ENCODE measurements at places on chromosomes 4 and X.

- no peak for DNase-seq
These were observed 62.6 kb downstream of the COQ2 start for GRCh38 chr4:83221897-83222441.

DNA sequence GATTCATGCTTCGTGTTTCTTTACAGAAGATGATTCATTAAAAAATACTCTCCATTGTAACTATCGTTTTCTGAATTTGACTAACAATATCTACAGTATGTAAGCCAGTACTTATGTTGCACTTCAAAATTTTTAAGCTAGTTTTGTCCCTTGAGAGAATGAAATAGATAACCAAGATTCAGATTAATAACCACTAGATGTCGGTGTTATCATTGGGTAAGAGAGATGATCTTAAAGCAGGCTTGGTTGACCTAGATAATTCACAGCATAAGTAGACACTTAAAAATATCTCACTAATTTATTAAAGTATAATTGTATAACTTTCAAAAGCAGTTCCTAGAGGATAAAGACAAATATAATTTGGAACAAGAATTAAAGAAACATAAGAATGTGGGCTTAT lies 430.9 kb downstream of the C4orf33 start:
- peak; percentile 17 for DNase-seq

GRCh38 chr4:99361899-99362275 lies 9.3 kb upstream of the ADH1C start:
- no peak for DNase-seq

DNA sequence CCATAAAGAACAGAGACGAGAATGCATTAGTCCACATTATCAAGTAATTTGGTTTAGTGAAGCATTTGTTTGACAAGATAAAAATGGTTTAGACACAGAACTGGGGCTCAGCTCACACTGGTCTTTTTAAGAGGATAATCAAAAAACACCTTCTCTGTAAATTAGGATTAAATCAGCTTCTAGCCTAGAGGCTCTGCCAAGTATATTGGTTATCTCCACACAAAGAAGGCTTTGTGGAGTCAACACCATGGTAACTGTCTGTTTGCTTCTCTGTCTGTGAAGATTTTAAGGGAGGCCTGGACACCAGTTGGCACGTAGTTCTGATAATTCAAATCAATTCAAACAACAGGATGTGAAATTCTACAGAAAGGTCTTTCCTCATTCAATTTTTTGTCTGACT lies 687.0 kb downstream of the DMD start:
- DNase-seq: no peak

DNA sequence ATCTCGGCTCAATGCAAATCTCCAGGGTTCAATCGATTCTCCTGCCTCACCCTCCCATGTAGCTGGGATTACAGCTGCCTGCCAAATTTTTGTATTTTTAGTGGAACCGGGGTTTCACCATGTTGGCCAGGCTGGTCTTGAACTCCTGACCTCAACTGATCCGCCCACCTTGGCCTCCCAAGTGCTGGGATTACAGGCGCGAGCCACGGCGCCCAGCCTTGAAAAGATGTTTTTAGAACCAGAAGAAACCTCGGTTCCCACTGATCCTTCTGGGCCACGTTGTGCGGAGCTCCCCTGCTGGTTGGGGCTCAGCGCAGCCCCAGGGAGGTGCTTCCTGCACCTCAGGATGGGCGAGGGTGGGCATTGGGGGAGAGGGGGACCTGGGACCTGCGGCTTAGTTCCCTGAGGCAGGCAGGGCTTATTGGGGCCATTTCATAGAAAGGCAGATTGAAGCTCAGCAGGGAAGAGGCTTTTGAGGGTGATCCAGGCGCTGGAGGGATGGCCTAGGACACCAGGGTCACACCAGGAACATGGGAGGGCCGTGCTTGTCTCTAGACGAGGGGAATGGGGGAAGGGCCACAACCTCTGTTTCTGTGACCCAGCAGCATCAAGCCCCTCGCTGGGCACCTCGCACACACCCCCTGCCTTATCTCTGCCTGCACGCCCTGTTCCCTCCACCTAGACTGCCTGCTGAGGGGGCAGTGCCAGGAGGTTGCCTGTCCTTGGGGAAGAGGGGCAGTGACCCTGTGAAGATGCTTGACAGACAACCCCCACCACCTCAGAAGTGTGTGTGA lies 6.3 kb upstream of the ADD1 start:
- no peak for DNase-seq

DNA sequence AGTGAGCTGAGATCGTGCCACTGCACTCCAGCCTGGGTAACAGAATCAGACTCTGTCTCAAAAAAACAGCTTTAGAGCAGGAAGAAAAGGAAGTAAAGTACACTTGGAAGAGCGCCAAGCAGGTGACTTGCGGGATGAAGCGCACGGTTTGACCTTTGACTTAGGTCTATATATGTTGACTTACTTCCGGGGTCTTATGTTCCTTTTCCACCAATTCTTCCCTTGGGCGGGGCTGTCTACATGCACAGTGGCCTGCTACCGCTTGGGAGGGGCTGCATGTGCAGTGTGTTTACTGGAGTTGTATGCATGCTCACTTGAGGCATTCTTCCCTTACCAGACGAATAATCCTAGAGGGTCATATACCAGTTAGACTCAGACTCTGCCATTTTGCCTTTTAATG lies 108.6 kb downstream of the APOOL start:
- DNase-seq: no peak

DNA sequence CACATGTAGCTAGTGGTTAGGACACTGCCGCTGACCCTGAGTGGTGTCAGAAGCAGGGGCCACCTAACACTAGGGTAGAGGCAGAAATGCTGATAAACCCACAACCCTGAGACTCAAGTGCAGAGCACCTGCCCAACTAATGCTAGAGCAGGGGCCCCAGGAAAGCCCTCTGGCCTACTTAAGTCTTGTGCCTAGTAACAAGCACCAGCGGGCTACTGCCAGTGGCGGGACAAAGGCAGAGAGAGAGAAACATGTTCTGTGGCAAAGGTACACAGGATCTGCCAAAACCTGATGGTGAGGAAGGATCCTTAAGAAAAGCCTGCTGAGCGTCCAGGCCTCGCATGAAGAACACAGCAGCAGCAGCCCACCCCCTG lies 172.4 kb downstream of the PRDM5 start:
- no peak for DNase-seq

- no peak for DNase-seq
These were observed 136.3 kb downstream of the AMMECR1 start for GRCh38 chrX:110181459-110182137.

DNA sequence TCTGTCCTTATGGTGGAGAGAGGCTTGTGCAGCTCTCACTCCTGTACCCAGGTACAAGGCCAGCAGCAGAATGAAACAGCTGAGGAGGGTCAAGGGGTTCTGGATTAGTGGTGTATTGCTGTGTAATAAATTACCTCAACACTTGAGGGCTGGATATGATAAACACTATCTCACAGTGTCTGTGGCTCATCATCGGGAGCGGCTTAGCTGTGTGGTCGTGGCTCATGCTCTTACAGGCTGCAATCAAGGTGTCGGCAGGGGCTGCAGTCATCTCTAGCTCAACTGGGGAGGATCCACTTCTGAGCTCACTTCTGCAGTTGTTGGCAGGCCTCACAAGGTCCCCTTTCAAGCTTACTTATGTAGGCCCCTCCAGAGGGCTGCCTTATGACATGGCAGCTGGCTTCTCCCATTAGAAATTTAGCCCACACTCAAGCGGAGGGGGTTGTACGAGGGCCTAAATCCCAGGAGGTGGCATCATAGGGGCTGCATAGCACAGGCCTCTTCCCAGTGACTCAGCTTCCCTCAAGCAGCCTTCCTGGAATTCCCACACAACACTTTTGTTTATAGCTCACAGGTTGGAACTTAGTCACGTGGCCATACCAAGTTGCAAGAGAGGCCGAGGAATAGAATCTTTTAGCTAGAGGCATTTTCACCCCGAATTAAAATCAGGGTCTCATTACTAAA lies 148.2 kb upstream of the RPS6KA3 start:
- peak; percentile 74 for DNase-seq

GRCh38 chrX:140064993-140065392 lies 99.7 kb upstream of the CXorf66 start:
- no peak for DNase-seq

DNA sequence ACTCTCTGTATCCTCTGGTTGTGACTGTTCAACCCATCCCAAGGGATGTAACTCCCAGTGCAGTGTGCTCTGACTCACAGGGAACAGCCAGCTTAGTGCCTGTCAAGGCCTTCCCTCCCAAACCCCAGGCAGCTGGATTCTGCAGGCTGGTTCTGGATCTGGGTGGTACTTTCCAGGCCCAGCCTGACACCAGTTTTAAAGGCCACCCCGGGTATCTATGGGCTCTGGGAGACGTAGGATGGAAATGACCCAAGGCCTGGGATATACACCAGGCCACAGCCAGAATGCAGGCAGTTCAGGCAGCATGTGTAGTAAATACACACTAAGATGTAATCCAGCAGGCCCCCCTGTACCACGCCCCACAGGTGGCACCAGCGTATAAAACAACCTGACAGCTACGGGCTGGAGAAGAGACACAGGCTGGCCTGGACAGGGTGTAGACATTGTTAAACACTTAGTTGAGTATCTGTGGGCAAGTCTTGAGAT lies 64.2 kb downstream of the SPINK2 start:
- DNase-seq: peak; percentile 73

- no peak for DNase-seq
These were observed 28.5 kb upstream of the RTL3 start for GRCh38 chrX:78687586-78687985.

DNA sequence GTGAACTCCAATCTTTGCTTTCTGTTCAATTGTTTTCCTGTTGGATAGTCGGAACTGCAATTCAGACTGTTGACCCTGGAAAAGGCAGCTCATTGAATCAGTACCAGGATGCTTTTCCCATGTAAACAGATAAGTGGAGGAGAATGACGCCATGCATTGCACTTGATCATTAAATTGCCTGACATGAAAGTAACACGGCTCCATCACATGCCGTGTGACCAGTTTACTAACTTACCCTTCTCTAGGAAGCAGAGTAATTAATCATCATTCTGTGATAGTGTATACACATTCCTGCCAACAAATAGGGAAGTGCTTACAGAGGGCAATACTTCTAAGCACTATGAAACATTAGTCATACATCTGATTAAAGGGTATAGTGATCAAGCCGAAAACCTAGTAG lies 101.4 kb downstream of the PPARGC1A start:
- DNase-seq: no peak

- no peak for DNase-seq
These were observed 65.3 kb downstream of the CLNK start for GRCh38 chr4:10619220-10619619.

DNA sequence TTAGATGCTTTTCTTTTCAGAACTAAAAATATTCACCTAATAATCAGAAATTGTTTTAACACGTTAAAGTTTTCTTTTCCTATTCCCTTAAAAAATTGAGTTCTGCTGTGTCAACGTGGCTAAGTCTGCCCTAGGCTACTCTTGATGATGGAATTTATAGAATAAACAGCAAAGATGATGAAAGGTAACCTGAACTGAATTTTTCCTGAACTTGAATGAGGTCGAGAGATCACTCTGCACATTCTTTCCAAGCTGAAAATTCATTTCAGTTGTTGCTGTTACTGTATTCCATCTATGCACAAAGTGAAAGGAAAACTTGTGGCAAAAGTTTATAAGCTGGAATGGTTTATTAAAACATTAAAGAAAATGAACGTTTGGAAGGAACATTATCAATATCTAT lies 245.9 kb upstream of the GIMD1 start:
- peak; percentile 26 for DNase-seq

DNA sequence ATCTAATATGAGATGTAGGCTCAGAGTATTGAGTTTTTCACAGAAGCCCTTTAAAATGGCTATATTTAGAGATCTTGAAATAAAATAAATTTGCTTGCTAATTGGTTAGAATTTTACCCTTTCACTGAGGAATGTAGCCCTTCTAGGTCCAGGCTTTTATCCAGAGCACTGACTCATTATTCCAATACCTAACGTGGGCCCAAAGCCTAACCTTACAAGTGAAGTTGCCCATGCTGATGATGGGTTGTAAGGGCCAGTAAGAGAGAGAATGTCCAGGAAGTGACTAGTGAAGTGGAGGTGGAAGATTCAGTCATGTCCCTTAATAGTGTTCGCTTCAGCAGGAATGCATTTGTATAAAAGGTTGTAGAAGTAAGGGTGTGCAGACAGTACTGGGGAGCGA lies 155.9 kb downstream of the STIM2 start:
- no peak for DNase-seq

GRCh38 chr4:168150420-168151050 lies 58.2 kb downstream of the ANXA10 start:
- DNase-seq: peak; percentile 75

GRCh38 chrX:2913118-2913517 lies 16.0 kb downstream of the ARSD start:
- DNase-seq: no peak

DNA sequence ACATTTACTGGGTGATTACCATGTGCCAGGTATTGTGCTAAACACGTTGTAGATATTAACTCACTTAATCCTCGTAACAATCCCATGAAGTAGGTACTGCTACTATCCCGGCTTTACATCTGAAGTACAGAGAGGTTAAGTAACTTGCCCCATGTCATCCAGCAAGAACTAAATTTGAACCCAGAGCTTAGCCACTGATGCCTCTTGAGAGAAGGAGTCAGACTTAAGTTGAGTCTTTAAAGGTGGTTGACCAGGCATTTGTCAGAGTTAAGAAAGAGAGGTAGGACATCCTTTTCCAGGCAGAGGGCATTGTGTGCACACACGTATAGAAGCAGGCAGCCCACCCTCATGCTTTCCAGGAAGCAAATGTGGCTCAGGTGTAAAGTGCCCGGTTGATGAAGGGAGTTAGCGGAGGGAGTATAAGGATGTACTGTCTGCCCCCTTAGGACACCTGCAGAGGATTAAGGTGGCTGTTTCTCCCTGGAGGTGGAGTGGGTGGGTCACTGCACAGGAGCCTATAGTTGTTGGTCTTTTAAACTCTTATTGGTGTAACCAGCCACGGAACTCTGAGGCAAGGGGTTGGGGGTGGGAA lies 335 bp upstream of the CD38 start:
- DNase-seq: no peak

- DNase-seq: no peak
These were observed 50.0 kb downstream of the COMMD8 start for GRCh38 chr4:47413521-47413920.

DNA sequence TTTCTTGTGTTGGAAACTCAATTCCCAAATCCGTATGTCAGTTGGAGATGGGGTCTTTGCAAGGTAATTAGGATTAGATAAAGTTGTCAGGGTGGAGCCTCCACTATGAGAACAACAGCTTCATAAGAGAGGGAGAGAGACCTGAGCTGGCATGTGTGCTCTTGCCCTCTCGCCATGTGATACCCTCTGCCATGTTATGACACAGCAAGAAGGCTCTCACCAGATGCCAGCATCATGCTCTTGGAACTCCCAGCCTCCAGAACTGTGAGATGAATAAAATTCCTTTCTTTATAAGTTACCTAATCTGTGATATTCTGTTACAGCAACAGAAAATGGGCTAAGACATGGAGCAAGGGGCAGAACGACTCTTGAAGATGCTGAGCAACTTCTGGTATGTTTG lies 201.9 kb upstream of the BOD1L1 start:
- DNase-seq: peak; percentile 19

- DNase-seq: peak; percentile 25
These were observed 2.5 kb downstream of the CACNA1F start for GRCh38 chrX:49230500-49231232.

- peak; percentile 23 for DNase-seq
These were observed 34.2 kb downstream of the IDS start for GRCh38 chrX:149470955-149471354.

- no peak for DNase-seq
These were observed 313.0 kb downstream of the DCTD start for GRCh38 chr4:182604161-182604622.

GRCh38 chrX:135944486-135944885 lies 29.3 kb downstream of the MMGT1 start:
- DNase-seq: no peak

Data from amniotic epithelial cell (primary cell).